T-cell (primary cell): ENCODE measurements at places on chromosomes 4 and X.

DNA sequence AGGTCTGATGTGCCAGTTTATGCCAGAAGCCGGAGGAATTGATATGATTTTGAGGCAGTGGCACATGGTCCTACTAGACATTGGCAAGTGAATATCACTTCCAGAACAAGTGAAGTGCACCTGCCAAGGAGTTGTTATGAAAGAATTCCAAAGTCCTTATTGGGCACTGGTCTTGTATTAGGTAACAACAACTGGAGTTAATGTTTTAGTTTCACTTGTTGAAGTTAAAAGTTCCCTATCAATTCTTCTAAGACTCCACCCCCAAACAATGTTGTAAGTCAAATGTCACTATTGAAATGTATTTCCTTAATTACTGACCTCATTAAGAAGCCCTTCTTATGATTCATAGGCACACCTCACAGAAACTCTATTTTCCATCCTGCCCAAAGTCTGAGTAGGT, 3.1 kb downstream of the TET2 start:
- no peak for DNase-seq

GRCh38 chr4:105707782-105708180, 708 bp downstream of the INTS12 start:
- no peak for DNase-seq

GRCh38 chr4:145177906-145178538, 2.4 kb downstream of the OTUD4 start:
- DNase-seq: no peak

GRCh38 chr4:4425696-4426095, 38.8 kb downstream of the NSG1 start:
- no peak for DNase-seq

DNA sequence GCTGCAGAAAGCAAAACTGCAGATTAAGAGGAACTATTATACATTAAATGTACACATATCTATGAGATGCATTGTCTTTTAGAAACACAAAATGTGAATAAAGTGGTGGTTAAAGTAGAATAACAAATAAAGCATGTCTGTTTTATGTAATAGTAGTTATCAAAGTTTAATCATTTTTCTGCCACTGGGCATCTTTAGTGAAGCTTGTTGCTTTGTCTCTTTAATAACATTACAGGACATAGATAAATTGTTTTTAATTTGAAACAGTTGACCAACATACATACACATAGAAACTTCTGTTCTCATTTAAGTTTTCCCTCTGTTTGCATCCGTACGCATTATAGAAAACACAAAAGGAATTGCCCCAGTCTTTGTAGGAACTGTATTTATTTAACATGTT, 1700.0 kb upstream of the ADGRL3 start:
- DNase-seq: no peak

GRCh38 chr4:22978656-22979055, 285.9 kb downstream of the GBA3 start:
- no peak for DNase-seq

DNA sequence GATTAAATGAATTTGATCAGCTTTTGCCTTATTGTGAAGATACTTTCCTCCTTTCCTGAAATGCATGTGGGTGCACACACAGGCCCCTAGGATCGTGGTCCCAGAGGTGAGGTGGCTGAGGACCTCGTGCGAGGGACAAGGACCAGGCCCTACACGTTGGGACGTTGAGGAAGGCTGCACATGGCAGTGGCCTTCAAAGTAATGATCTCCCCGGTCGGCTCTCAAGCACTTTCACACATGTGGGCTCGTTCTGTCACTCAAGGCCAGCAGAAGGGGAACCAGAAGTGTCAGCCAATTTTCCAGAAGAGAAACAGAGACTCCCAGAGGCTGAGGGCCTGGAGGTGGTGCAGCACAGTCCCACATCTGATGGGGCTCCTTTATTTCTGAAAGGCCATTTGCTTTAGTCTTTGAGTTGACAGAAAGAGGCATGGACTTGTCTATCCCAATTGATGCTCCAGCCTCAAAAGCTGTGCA, 196.8 kb downstream of the AFAP1 start:
- no peak for DNase-seq

GRCh38 chrX:39757971-39758370, 339.8 kb downstream of the BCOR start:
- DNase-seq: no peak

DNA sequence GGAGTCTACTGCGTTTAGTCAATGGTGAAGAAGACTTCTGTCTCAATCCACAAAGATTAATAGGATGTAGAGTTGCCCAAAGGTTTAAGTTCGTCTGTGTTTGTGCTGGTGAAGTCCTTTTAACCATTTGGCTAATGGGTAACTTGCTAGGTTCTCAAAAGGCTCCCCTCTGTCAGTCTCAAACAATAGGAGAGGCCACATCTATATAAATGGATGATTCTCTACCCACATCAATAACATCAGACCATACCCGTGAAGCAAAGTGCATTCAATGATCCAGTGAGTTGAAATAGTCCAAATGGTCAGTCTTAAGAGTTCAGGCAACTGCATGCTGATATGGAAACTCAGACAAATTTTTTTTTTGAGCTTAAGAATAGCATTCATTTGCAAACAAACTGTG, 28.1 kb downstream of the RS1 start:
- no peak for DNase-seq

DNA sequence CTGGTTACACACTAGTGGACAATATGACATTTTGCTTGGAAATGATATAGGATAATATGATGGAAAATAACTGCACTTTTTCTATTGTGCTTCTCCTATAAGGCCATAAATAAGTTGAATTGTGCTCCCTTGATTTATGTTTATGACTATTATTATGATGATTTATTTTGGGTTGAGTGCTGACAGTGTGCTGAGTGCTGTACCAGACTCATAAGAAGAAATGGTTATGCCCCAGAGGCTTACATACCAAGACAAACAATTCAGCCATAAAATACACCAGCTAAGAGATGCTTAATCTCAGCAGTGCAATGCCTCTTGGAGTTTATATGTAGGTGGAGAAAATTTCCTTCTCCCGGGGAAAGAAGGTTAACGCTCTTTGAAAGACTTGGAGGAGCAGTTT, 199.8 kb upstream of the NOCT start:
- DNase-seq: no peak

- no peak for DNase-seq
Measured at GRCh38 chr4:54588404-54588803, 69.4 kb upstream of the KIT start.

DNA sequence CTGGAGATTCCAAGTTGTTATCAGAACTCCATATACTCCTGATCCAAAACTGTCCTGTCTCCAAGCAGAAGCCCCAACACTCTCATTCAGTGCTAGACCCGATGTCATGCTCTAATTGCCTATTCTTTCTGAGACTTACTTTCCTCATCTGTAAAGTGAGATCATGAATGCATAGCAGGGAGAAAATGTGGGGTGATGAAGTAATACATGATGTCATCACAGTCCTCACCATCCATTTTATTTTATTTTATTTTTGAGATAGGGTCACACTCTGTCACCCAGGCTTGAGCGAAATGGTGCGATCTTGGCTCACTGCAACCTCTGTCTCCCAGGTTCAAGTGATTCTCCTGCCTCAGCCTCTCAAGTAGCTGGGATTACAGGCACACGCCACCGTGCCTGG, 1554.0 kb upstream of the ADGRL3 start:
- no peak for DNase-seq

DNA sequence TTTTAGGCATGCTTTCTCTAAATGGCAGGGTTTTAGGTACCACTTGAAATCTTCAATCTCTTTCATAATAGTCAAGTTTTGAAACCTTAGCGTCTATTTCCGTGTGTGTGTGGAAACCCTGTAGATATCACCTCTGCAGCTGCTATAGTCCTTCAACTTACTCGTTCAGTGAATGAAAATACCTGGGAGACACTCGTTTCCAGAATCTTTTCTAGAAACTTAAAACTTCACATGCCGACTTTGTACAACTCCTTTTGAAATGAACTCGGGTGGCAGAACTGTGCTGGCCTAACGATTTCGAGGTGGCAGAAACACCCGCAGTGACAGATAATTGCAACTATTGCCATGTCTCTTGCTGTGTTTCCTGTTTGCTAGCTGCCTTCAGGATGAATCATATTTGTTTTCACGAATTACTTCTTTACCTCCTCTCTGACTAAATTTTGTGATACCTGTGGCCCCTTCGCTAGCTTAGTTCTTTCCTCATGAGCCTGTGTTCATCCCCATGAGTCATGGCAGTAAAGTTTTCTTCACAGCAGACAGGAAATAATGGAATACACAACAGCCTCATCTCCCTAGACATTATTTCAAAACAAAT, 104.7 kb upstream of the SMIM10 start:
- no peak for DNase-seq

DNA sequence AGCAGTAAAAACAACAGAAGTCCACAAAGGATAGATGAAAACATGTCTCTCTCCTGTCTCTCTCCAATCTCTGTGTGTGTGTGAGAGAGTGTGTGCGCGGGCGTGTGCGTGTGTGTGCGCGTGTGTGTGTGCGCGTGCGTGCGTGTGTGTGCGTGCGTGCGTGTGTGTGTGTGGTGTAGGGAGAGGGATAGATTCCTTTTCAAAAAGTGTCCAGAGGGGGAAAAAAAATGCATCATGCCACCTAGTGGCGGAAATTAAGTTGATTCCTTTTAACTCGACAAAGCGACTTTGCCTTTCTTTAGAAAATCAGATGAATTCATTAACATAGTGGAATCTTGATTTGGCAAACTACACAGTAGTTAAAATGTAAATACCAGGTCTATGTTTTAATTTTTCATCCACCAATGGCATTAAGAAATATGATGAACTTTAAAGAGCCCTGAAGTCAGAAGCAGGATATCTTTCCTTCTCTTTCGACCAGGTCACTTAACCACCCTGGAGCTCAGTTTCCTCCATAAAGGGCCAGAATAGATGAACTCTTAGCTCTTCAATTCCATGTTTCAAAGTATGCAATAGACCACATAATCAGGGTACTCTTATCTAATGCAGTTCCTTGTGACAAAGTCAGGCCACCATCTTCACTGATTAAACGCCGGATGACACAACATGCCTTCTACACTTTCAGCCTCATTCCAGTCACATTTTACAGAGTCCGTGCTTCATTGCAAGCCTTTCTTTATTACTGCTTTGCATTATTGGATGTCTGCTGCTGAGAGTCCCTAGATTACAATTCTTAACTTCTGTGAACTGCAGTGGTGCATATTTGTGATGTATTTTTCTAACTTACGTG, 162.8 kb downstream of the FBXO8 start:
- DNase-seq: no peak

DNA sequence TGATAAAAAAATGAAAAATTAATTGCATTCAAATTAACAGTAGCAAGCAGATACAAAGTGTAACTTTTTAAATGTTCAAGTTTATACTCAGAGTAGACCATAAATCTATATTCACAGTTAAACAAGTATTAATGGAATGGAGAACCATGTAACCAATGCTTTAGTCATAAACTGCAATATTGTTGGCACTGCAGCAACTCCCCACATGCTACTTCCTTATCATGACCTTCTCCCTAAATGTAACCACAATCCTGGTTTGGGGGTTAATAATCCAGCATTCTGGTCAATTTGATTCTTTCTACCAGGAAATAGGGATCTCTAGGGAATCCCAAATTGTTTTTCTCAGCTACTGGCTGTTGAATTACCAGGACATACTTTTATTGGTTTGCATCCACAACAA, 223.9 kb upstream of the DCAF8L1 start:
- DNase-seq: no peak

- DNase-seq: no peak
Measured at GRCh38 chr4:119211867-119212233, 663 bp upstream of the USP53 start.

GRCh38 chr4:97867557-97868091, 275.7 kb downstream of the STPG2 start:
- no peak for DNase-seq

DNA sequence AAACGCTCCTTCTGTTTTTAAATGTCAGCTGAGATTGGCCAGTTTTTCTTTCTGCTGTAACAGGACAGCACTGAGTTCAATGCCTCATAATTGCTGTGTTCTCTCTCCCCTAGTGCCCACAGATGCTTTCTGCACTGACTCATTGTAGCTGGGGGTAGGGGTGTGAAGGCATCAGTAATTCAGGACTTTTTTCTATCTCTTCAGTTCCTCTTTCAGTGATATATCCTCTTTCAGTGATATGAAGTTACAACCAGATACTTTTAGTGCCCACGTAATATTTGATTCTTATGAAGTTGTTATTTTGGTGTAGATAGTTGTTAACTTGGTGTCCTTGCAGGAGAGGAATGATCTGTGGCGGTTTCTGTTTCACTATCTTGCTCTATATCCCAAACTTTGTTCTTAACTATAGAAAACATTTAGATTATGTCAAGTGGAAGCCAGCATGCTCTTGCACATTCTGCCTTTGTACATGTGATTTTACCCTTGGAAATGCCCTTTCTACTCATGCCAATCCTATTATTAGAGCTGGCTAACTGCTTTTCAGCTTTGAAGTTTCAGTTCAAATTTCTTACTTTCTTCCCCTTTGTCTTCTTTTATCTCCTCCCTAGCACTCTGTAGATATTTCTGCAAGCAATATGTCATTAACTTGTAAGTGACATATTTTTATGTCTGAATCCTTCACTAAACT, 1258.4 kb downstream of the FAM133A start:
- DNase-seq: no peak

DNA sequence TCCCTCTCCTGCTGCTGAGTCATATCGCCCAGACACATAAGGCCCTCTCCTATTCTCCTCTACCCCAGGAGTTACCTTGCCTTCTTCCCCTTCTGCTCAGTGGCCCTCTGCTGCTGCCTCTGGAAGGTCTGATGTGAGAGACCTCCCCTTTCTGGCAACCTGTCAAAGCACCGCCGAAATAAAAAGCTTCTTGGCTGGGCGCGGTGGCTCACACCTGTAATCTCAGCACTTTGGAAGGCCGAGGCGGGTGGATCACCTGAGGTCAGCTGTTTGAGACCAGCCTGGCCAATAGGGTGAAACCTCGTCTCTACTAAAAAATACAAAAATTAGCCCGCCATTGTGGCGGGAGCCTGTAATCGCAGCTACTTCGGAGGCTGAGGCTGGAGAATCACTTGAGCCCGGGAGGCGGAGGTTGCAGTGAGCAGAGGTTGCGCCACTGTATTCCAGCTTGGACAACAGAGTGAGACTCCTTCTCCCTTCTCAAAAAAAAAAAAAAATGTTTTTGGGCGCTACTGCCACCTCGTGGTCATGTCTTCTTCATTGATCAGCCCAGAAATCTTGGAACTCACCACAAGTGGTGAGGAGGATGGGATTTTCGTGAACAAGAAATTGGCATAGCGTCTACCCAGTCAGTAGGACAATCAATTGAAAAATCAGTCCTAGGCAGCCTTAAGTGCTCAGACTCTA, 8.6 kb upstream of the ZXDA start:
- DNase-seq: no peak

- no peak for DNase-seq
Measured at GRCh38 chr4:90753068-90753467, 625.9 kb downstream of the CCSER1 start.

DNA sequence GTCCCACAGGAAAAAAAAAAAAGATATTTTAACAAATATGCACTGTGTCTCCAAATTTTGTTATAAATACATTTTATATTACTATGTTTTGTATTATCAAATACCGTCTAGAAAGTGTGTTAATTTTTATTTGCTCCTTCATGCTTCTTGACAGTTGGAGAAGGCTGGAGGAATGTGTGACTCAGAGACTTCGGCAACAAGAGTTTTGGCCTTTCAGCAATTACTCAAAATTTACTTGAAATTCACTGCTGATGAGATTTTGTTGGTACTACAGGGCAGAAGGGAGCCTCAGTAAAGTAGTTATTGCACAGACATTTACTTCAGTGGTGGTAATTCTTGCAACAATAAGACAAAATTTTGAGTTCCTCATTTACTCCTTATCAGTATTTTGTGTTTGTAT, 2164.0 kb downstream of the PCDH7 start:
- DNase-seq: no peak
